ENCODE measurements at places on chromosomes 2 and 18.

GRCh38 chr2:107466241-107466640, 360.5 kb upstream of the RGPD4 start:
- DNase-seq: no peak

DNA sequence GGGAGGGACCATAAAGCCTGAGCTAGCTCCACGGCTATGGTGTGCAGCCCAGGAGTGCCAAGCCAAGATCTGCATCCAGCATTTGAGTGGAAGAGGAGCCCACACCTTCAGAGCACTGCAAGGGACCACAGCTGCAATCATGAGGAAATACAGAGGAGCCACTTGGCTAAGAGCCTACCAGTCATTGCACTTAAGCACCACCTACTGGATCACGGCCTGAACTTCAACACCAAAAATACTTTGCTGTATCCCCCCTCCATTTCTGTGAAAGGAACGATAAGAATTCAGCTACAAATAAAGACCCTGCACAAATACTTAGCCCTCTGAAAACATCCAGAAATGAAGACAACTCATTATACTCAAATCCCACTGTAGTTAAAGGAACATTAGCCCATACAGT, 545.3 kb downstream of the TSN start:
- no peak for DNase-seq

DNA sequence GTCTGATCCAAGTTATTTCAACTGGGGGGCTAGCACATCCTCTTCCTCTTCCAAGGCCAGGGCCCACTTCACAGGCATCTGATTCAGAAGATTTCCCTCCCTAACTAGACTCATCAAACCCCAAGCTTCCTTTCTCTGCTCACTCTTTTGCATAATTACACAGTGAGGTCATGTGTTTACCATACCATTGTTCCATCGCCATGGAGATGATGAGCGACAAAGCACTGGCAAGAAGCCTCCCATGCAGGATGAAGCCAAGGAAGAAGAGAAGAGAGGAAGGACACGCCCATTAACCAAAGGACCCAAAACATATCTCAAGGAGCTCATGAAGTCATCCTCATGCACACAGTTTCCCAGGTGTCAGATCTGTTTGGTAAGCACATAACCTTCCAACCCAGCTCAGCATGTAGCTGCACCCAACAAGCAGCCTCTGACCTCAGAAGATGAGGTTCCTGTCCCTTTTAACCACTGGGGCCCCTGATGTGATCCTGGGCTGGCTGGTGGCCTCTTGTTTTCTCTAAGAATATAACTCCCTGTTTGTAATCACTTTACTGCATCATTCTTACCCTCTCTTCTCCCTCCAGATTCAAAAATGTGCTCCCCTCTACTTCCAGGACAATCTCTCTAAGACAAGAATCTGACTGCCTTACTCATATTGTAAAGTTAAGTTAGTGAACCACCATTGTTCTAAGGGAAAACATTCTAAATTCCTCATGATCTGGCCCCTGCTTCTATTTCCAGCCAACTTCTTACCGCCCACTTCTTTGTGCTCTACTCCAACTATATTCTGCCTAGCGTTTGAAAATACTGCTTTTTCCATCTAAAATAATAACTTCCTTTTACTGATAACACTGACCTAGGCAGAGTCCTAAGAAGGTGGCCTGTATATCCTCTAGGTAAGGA, 190.1 kb downstream of the TTC32 start:
- DNase-seq: peak; percentile 97

DNA sequence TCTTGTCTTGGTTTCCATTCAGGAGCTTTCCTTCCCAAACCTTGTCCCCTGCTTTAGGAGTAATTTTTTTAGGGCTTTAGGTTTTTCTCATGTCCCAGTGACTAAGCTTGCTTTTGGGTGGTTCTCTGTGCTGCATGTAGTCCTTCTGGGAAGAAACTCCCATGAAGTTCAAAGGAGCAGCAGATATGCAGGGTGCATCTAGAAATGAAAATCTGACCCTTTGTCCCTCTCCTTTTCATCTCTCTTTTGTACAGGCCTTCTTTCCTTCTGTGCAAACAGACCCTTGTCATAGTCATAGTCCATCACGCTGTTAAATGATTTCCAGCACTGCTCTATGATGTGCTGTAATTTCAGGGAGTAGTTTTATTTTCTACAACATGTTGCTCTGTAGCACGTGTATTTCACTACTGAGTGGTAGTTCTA, 20.4 kb downstream of the FMNL2 start:
- no peak for DNase-seq

- DNase-seq: no peak
These were observed 161.4 kb downstream of the ZEB2 start for GRCh38 chr2:144358374-144358964.

GRCh38 chr2:193584522-193584938, 1389.8 kb upstream of the TMEFF2 start:
- DNase-seq: no peak

- DNase-seq: no peak
These were observed 81.8 kb downstream of the EXOC6B start for GRCh38 chr2:72744049-72744448.

- no peak for DNase-seq
These were observed 346.5 kb upstream of the ETAA1 start for GRCh38 chr2:67050622-67051021.

DNA sequence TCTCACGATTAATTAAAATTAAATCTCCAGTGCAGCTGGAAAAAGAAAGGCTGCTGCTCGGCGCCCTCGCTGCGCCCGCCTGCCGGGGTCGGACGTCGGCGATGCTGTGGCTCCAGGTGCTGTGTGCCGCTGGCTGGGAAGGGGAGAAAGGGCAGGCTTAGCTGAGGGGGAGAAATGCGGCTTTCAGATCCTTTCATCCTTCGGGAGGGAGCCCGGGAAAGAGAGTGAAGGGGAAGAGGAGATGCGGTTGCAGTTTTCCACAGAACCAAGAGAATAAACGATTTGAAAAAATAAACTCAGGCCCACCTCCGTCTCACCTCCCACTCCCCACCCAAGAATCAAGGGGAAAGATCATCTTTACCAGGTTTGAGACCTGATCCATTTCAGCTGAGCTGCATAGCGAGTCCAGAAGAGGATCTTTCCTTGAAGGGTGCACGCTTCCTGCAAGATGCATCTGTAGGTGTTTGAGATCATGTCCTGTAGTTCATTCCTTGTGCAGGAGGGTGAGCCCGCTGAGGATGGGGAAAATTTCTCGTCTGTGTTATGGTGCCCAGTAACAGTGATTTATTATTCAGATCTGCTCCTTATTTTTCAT, 495 bp downstream of the TMEM169 start:
- no peak for DNase-seq

- DNase-seq: no peak
These were observed 286.5 kb upstream of the REV1 start for GRCh38 chr2:99776206-99776905.

DNA sequence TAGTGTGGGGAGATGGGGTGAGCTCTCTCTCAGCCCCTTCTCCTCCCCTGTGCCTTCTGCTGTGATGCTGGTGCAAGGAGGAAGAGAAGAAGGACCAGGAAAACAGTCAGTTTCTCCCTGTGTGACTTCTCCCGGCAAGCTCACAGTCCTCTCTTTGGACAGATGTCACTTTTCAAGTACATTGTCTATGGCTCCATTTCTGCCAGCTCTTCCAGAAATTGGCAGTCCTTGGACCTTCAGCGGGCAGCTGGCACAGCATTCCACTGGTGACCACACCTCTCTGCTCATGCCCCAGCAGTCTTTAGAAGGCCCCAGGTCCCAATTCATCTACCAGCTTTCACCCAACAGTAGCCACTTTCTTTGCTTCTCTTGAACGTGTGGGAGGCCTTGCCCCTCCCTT, 63.9 kb downstream of the AOX1 start:
- DNase-seq: no peak

DNA sequence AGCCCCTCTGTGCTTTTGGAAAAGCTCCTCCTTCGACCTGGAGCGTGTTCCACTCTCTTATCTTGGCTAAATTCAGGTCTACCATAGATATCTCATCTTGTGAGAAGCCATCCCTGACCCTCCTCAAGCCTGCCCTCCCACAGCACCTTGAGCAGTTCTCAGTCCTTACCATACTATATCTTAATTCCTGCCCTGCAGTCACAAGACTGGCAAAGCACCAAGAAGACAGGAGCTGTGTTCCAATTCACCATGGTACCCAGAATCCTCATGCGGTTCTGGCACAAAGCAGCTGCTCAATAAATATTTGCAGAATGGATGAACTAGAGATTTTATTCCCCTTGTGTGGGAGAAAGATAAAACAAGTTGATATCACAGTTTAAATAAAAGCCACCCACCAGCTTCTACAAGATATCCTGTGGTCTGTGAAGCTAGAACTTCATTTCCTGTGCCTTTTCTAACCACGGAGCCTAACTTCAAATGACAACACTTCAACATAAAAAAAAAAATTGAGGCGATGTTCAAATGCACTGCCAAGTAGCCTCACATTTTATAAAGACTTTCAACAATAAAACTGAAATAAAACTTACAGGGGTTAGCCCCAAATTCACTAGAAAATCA, 19.5 kb downstream of the MARCHF4 start:
- no peak for DNase-seq

DNA sequence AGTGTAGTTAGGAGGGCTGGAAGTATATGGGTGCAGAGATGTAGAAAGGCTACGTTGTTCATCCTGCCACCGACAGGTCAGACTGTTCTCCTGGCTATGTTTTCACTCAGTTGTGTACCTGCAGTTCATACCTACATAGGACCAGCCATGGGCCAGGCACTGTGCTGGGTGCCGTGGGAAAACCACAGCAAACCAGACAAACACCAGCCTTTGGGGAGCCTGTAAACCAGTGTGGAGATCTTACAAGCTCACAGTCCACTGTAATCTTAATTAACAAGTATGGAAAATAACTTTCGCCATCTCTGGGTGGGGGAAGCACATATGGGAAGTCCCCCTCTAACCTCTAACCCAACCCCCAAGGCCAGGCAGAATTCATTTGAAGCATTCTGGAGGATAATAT, 12.7 kb downstream of the NCK2 start:
- no peak for DNase-seq

DNA sequence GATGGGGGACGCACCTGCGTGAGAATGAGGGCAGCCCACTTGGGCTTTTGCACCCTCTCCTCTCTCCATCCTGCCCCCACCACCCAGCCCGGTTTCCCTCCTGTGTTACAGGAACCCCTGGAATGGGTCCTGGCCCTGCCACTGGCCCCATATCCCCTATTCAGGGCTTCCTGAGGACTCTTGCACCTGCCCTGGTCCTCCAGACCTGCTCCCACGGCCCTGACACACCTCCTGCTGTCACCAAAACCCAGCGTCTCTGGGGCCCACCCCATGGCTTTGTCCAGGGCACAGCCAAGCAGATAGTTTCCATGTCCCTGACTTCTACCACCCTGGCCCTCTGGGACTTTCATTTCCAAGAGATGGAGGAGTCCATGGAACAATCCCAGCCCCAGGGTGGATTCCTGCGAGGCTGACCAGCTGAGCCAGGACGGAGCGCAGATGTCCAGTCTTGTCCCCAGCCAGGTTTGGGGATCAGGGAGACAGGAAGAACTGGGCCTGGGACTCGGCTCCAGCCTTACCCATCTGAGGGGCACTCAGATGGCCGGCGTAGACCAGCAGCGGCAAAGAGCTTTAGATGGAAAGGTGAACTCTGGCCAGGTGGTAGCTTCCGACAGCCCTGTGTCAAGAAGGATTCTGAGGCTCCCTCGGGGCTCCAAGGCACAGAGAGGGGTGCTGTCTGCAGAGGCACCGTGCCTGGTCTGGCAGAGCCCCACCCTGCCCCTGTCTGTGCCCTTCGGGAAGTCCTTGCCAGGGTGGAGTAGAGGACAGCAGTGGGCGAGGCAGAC, 12.0 kb downstream of the GPR35 start:
- DNase-seq: no peak

DNA sequence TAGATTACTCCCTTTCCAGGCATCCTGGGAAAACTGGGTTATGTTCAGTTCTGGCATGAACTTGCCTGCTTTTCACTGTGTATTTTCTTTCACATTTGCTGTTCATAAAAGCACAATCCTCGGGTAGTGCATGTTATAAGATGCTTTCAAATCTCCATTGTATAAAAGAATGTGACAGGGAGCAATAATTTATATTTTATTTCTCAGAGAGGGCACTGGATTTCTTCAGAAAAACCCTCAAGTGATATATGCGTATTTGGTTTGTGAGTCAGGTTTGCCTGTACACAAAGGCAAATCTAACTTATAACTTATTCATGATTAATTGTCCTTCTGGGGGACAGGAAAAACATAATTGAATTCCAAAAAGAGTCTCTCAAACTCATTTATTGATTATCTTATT, 440.7 kb upstream of the MMADHC start:
- DNase-seq: no peak

DNA sequence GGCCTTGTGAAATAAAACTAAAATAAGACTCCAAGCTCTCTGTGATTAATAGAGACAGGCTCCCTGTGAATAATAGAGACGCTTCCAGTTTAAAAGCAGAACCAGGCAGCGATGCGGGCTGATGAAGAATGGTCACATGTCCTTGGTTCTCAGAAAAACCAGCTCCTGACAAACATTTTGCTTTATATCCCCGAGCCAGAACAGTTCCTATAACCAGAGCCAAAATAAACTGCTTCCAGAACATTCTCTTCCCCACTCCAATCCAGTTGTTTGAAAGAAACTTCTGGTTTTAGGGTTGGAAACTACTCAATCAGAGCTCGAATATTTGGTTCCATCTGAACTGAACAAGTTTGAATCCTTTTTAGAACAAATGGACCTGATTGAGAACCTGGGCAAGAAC, 213.7 kb downstream of the TSN start:
- no peak for DNase-seq

DNA sequence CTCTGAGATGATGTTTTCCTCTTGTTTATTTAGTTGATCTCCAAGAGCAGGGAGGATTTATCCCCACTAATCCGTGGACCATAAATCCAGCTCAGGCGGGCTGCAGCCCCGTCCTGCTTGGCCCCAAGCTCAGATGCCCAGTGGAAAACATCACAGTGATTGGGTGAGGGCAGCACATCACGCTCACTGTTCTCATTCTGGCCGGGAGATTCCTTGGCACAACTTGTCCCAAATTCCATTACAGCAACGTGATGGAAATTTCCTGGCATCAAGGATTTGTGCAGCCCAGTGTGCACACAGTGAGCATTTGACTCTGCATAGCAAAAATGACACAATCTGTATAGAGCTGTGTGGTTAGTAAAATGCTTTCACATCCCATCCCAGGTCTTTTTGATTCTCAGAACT, 96.8 kb downstream of the VAPA start:
- peak; percentile 80 for DNase-seq

DNA sequence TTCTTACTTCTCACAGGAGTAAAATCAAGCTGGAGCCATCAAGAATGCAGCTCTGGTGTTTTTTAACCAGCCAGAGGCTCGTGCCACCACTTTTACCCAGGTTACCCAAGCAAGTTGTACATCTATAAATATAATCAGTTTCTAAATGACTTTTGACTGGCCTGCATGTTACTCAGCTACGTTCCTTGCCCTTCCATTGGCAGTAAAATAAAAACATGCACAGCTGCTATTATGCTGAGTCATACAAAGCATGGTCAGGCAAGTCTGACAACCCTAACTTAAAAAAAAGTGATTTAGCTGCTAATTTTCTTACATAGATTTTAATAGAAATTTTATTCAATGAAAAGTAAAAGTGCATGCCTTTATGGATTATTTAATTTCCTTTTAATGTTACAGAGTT, 111.7 kb upstream of the CSRNP3 start:
- peak; percentile 39 for DNase-seq

- no peak for DNase-seq
These were observed 49.0 kb upstream of the SP3 start for GRCh38 chr2:174014011-174014698.
